NCI-H2171 treated with DMSO at 0.1 percent for 48 hours (cell line): ENCODE measurements at places on chromosomes 16 and 17.

GRCh38 chr16:70662991-70663523, 16.7 kb downstream of the IL34 start:
- DNase-seq: no peak

DNA sequence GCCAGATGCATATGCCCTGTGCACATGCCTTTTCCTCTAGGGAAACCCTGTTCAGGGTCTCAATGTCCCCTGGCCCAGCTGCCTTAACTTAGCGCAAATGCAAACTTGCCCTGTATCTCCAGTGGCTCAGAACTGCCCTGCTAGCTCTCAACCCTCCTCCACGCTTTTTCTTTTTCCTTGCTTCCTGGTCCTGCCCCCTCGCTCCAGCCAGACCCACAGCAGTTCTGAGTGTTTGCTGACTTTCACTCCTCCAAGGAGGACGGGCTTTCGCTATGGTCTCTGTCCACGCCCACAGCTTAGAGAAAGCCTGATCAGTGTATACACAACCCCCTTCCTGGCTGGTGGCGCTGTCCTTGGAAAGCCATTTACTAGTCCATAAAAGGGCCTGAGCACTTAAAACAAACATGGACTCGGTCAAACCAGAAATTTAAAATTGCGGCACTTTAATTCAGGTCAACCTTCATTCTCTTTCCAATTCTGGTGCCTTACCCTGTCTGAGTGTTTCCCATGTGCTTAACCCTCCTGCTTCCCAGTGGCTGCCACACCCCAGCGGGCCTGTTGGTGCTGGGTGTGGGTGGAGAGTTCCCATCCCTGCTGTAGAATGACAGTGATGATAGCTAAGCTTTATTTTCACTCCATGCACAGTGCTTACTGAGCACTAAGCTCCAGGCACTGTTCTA, 15.6 kb upstream of the TMEM98 start:
- no peak for DNase-seq

DNA sequence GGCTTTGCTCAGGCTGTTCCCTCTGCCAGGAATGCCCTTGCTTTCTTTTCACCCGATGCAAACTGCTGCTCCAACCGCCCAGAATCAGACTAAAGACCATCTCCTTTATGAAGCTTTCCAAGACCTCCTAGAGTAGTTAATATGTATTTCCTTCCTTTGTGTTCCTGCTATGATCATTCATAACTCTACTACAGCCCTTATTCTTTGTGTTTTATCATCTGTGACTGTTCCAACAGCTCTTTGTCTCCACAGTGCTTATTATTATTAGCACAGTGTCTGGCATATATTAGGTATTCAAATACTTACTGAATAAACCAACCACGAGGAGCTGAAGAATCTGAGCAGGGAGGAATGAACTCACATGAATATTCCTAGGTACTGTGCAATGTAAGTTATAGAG, 7.6 kb downstream of the PSME3IP1 start:
- no peak for DNase-seq

DNA sequence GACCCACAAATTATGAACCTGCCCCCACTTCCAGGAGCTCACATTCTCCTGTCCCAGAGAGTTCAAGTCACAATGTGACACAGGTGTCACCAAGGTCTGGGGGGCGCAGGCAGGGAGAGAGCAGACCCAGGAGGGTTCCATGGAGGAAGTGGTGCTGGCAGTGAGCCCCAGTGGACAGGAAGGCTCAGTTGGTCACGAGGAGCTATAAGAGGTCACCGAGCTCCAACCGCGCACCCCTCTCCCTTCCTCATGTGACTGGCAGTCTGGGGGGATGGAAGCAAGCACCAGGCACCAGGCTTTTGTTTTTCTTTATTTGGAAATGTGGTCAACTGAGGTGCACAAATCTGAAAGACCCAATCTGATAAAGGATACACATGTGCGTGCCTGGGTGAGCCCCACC, 2.5 kb downstream of the ITGAD start:
- DNase-seq: no peak

DNA sequence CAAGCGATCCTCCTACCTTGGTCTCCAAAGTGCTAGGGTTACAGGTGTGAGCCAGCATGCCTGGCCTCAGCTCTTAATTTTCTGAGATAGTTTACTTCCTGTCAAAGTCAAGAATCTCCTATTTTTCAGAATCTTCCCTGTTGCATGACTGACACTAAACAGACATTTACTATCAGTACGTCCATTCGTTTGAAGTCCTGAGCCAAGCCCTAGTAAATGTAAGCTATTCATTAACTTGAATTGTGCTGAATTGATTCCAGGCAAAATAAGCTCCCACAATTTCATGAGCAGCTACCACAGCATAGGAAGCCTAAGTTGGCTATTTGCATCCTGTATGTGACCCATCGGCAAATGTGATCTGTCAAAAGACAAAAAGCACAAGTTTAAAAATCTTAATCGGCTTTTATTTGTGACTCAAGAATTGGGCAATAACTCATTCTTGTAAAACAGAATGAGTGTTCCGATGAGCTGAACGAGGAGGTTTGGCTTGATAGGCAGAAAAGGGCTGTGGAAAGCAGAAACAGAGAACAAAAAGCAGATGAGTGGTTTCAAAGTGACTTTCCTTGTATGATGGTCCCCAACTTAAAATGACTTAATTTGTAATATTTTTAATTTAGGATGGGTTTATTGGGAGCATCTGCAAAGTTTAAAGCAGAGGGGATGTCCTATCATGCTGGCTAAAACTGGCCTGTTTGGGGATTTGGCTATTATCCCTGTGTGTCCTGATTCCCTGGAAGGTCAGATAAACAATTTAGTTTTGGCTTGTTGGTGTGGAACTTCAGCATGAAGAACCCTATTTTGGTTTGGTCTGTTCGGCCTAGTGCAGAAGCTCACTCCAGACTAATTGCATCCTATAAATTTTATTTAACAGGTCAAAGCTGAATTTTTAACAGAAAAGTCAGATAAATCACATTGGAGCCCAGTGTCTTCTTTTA, 14.2 kb downstream of the RNF112 start:
- no peak for DNase-seq

- DNase-seq: no peak
These were observed 56.2 kb upstream of the CACNG5 start for GRCh38 chr17:66778531-66779236.

- DNase-seq: peak; percentile 22
These were observed 169.8 kb downstream of the AATF start for GRCh38 chr17:37118366-37119137.

DNA sequence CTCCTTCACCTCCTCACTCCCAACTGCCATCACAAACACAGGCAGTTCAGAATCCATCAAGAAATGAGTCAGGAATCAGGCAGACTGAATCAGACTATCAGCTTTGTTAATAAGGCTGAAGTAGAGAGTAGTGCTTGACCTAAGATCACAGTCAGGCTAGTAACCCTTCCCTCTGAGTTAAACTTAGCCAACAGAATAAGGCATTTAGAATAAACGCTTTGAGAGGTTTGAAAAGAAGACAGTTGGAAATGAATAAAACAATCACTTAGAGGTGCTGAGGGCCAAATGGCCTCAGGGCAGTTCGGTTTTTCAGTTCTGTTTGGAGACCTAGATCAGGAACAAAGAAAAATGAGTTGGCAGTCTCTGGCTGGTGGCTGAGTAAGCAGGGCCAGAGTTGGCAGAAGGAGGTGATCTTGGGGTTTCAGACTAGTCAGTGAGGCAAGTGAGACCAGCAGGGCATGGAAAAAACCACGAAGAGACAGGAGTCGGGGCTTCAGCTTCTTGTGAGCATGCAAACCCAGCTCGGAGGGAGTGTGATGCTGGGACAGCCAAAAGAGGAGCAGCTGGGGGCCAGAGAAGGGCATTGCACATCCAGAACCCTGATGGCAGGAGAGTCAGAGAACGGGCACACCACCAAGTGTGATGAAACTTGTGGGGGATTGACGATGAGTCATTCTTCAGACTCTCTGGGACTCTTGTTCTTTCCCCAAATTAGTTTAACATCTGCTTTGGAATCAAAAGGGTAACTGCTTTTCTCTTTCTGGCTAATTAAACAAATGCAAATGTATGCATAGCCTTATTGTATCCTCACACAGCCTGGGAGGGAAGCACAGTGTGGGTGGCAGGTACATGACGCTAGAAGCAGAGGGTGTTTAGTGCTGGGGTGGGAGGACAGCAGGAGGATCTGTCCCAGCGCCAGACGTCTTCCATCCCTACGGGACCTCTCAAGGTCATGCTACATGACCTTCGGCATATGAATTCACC, 54.8 kb downstream of the SPECC1 start:
- peak; percentile 27 for DNase-seq

GRCh38 chr16:78761427-78761826, 662.0 kb downstream of the WWOX start:
- DNase-seq: no peak

- no peak for DNase-seq
These were observed 83.8 kb upstream of the GRIN2A start for GRCh38 chr16:10265770-10266615.

DNA sequence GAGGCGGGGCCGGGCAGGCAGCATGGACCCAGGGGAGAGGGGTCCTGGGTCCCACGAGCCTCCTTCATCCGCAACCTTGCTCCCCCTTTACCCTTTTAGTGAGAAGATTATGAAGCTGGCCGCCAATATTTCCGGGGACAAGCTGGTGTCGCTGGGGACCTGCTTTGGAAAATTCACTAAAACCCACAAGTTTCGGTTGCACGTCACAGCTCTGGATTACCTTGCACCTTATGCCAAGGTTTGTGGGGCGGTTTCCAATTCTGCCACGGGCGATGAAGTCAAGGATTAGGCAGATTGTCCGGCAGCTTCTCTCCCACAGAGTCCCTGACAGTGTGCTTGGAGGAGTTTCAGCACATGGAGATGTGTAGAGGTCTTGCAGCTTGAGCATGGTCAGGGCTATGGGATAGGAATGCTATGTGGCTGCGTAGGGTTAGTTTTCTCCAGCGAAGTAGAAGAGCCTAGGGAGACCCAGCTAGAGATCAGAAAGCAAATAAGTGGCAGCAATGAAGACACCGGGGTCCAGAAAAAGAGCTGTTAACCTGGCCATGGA, 598 bp downstream of the NIP7 start:
- no peak for DNase-seq

GRCh38 chr17:47145351-47145750, 43.7 kb downstream of the CDC27 start:
- no peak for DNase-seq

DNA sequence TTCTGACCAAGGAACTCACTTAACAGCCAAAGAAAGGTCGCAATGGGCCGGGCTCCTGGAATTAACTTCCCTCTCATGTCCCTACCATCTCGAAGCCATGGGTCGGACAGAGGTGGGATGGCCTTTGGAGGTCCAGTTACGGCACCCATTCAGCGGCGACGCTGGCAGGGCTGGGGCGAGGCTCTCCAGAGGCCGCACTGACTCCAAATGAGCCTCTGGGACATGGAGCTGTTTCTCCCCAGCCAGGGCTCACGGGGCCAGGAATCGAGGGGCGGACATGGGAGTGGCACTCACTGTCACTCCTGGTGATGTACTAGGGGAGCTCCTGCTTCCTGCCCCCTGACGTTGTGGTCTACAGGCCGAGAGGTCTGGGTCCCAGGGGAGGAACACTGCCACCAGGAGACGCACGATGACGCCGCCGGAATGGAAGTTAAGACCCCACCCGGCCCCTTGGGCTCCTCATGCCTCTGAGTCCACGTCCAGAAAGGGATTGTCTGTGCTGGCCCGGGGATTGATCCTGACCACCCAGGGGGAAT, 60.7 kb upstream of the METRNL start:
- no peak for DNase-seq

DNA sequence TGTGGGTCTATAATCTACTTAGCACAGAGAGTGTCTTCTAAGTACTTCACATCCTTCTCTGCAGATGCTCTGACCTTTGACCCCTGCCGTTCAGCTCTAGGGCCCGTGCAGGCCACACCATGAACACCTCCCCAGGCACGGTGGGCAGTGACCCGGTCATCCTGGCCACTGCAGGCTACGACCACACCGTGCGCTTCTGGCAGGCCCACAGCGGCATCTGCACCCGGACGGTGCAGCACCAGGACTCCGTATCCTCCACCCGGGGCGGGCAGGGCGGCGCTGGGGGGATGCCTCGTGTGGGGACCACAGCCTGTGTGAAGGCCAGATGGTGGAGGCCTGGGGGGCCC, 686 bp downstream of the MLST8 start:
- no peak for DNase-seq

- DNase-seq: peak; percentile 86
These were observed 9.3 kb downstream of the GIT1 start for GRCh38 chr17:29579866-29580771.

GRCh38 chr16:55832425-55832772, 497 bp downstream of the CES1 start:
- no peak for DNase-seq

DNA sequence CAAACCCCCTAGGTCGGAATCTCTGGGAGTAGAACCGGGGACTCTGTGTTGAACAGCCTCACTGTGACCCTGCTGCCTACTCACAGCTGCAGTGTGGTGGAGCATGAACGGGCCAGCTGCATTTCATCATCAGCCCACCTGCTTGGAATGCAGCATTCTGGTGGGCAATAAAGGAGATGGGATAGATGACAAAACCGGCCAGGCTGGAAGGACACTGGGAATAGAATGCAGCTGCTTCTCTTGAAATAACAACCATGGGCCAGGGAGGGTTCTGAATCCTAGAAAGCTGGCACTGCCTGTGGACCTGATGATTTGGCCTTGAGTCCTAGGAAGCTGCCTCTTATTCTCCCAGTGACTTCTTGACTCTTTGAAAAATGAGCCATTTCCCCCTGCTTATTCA, 23.5 kb downstream of the CFAP97D1 start:
- DNase-seq: no peak

- no peak for DNase-seq
These were observed 4.5 kb upstream of the SLC4A1 start for GRCh38 chr17:44272321-44272951.

GRCh38 chr17:80259457-80260068, 1.1 kb upstream of the RNF213 start:
- no peak for DNase-seq

DNA sequence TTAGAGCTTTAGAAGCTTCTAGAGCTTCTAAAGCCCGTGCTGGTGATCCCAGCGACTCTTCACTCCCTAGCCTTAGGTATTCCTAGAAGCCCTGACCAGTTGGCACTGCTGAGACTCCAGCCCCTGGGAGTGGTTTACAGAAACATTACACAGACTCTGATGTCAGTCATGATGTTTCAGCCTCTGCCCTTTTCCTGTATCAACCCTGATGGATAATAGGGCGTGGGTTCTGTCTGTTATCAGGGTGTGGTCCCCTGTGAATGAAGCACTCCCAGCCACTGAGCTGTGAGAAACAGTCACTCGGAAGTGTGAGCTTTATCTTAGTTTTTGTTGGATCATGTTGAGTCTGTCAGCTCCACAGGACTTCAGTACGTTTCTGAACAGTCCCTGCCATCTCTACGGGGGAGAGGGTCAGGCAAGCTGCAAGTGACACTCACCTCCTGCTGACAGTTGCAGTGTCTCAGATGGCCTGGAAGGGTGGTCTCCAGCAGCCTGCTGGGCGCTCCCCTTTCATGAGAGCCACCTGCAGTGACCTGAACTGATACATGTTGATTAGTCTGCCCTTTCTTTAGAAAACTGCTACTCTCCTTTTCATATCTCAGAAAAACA, 12.8 kb downstream of the GOSR2 start:
- no peak for DNase-seq
